ENCODE measurements at places on chromosomes 5 and 9.

DNA sequence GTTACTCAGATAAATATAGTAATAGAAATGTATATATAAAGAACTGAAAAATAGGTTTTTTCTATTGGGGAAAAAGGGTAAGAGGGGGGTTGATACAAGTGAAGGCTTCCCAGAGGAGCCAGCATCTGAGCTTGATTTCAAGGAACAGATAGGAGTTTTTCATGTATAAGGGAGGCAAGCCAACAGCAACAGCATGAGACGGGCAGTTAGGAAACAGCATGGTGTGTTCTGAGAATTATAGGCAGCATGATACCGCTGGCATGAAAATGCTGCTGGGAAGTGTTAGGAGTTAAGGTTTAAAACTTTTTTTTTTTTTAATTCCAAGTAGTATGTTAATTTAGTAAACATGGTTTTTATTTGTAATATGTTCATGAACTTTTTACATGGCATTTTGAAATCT, 9.7 kb downstream of the CDC37L1 start:
- DNase-seq, result no peak

DNA sequence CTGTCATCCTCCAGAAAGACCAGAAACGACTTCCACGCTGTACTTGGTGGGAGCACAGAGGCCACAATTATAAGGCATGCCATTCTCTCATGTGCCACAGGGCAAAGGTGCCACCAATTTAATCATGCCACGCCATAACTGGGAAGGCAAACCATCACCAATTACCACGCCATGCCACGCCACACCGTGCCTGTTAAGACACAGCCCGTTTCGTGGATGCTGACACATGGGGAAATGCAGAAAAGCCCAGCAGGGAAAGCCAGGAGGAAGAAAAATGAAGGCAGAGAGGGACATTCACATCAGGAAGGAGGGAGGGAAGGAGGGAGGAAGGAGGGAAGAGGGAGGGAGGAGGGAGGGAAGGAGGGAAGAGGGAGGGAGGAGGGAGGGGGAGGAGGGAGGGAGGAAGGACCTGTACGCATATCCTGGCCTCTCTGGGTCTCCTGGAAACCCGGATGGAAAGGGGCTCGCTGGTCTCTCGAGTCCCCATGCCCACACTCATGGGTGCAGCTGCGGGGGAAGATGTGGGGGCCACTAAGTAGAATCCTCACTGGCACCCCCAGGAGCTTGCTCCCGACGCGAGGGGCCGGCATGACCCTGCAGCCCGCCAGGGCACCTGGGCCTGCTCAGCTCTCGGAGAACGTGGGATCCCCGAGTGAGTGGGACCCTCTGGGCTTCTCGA, 61.7 kb upstream of the UBAC1 start:
- no peak for DNase-seq

DNA sequence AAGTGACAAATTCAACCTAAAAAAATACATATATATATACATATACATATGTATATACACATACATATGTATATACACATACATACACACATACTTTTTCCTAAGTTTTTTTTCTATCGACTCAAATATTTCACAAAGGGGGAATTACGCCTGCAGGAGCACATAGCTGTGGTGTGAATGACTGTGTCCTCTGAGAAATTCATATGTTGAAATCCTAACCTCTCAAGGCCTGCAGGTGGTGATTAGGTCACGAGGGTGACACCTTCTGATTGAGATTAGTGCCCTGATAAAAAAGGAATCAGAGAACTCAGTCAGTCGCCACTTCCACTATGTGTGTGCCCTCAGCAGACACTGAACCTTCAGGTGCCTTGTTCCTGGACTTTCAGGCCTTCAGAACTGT, 248.7 kb downstream of the SEMA5A start:
- DNase-seq, result no peak

DNA sequence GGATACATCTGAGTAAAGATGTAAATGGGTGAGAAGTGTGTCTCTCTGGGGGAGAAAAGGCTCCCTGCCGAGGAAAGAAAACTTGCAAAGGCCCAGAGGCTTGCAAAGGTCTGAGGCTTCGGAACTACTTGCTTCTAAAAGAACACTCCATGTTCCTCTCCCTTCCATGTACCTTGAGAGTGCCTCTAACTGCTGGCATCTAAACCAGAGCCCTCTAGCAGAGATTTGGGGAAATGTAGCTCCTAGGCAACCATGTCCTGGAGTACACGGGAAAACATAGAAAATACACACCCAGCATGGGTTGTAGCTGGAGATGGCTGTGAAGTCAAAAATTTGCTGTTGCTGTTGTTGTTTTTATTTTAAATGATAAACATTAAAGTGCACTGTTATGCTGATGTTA, 151.6 kb downstream of the SYK start:
- no peak for DNase-seq

GRCh38 chr5:21802869-21803490, 1050.2 kb downstream of the CDH12 start:
- DNase-seq, result no peak

All from stimulated activated CD4-positive, alpha-beta T cell treated with anti-CD3 and anti-CD28 coated beads, Interleukin-12 subunit alpha, Interleukin-12 subunit beta, amount 100 ng/mL, for 4 hours (primary cell).